ENCODE measurements at places on chromosomes 7 and 10. TPM values are rescaled to one million over a fixed set of nuclear protein-coding genes. Genes with fewer than 3 reads are reported as not detected.
A peak's percentile ranks its signal among the peaks of the same experiment; 100 is the strongest.

CYP17A1 gene
- polyA plus RNA-seq, result not detected

SUGCT gene
- polyA plus RNA-seq, result 13.6 TPM

NXPH1 gene
- polyA plus RNA-seq, result not detected

HNRNPH3 gene
- polyA plus RNA-seq, result 142 TPM

SLC18A3 gene
- polyA plus RNA-seq, result not detected

TLX1 gene
- 5.7 TPM for polyA plus RNA-seq

TMEM254 gene
- 9.6 TPM for polyA plus RNA-seq

MRC1 gene
- polyA plus RNA-seq, result 9.9 TPM

PPIA gene
- polyA plus RNA-seq, result 2,985 TPM

CLRN3 gene
- polyA plus RNA-seq, result 0.22 TPM

CNPY1 gene
- not detected for polyA plus RNA-seq

DNA sequence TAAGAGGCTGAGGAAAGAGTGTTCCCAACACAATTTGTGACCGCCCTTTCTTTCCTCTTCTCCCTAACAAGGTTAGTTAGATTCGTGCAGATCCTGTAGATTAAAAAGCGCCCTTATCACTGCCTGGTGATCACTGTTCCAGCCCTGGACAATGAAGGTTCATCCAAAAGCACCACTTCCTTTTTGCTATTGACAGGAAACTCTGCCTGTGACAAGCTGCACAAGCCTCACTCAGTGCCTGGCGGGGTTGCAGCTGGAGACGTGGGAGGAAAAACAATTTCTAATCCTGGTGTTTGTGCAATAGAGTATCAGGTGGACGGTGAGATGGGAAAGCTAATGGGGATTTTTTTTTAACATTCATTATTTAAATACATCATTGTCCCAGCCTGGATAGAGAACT is 105.9 kb upstream of the CAV2 start:
- peak overlapping the region; percentile 72 for H3K27ac ChIP-seq
- DNase-seq, result no peak
- H3K4me3 ChIP-seq, result no peak overlapping the region
- no peaks in the 10 kb centered on the region for H3K36me3 ChIP-seq
- no peaks in the 10 kb centered on the region for H3K27me3 ChIP-seq

- no peak overlapping the region for H3K4me3 ChIP-seq
- DNase-seq, result no peak
- no peaks in the 10 kb centered on the region for H3K27me3 ChIP-seq
- H3K36me3 ChIP-seq, result no peaks in the 10 kb centered on the region
- no peaks in the 10 kb centered on the region for H3K4me1 ChIP-seq
- no peak overlapping the region for H3K27ac ChIP-seq
Observed at GRCh38 chr7:31679574-31680305, 7.3 kb upstream of the PPP1R17 start.

- H3K36me3 ChIP-seq, result peaks cover 86% of the 10 kb centered on the region
- H3K4me1 ChIP-seq, result no peaks in the 10 kb centered on the region
- H3K4me3 ChIP-seq, result no peak overlapping the region
- no peak for DNase-seq
- H3K27me3 ChIP-seq, result no peaks in the 10 kb centered on the region
Observed at GRCh38 chr10:98425511-98426352, 10.8 kb upstream of the PYROXD2 start.

DNA sequence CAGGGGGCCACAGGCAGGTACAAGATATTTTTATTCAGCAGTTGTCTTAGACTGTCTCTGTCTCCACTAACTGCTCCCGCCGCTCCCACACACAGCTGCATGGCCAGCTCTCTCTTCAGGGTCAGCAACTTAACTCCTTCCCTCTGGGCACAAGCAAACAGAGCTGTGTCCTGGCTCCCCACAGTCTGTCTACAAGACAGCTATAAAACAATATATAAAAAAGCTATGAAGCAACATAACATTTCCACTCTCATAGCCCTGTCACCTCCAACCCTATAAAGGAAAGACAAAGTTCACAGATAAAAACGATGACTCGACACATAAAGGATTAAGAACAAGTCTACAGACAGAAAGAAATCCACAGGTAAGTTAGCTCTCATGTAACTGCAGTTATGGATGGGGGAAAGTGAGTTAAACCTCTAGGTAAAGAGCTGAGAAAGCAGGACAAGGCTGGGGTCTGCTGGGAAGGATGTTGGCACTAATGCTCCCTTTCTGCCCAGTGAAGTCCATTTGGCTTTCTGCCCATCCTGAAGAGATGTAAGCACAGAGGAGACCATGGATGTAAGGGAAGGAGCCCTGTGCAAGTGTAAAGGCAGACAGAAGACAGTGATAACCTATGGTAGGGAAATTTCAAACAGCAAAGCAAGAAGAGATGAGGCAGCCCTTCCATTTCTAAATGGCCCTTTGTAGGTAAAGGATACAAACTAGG is 27.0 kb downstream of the RAPGEF5 start:
- no peaks in the 10 kb centered on the region for H3K36me3 ChIP-seq
- no peak overlapping the region for H3K27ac ChIP-seq
- DNase-seq, result no peak
- H3K27me3 ChIP-seq, result no peaks in the 10 kb centered on the region

- H3K36me3 ChIP-seq, result no peaks in the 10 kb centered on the region
- no peak overlapping the region for H3K4me3 ChIP-seq
- H3K4me1 ChIP-seq, result no peaks in the 10 kb centered on the region
- no peak overlapping the region for H3K27ac ChIP-seq
Observed at GRCh38 chr7:127239814-127240213, 12.9 kb downstream of the GRM8 start.

DNA sequence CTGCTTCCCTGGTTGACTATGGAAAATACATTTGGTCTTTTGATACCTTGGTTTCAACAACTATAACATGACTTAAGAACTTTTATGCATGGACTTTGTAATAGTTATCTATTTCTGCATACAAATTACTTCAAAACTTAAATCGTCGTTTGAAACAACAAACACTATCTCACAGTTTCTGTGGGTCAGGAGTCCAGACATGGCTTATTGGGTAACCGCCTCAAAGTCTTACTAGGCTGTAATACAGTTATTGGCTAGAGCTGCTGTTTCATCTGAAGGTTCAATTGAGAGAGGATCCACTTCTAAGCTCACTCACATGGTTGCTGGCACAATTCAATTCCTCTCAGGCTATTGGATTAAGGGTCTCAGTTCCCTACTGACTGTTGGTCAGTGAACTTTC is 135.1 kb downstream of the LYZL1 start:
- no peaks in the 10 kb centered on the region for H3K4me1 ChIP-seq
- no peak overlapping the region for H3K27ac ChIP-seq
- no peaks in the 10 kb centered on the region for H3K27me3 ChIP-seq

- H3K36me3 ChIP-seq, result no peaks in the 10 kb centered on the region
- DNase-seq, result no peak
- H3K4me1 ChIP-seq, result peaks cover 3% of the 10 kb centered on the region
- no peak overlapping the region for H3K4me3 ChIP-seq
- no peak overlapping the region for H3K27ac ChIP-seq
Observed at GRCh38 chr10:8088504-8088903, 34.0 kb downstream of the GATA3 start.

GRCh38 chr10:95513008-95513589 is 48.1 kb downstream of the SORBS1 start:
- H3K36me3 ChIP-seq, result no peaks in the 10 kb centered on the region
- H3K27me3 ChIP-seq, result no peaks in the 10 kb centered on the region
- no peak overlapping the region for H3K27ac ChIP-seq

DNA sequence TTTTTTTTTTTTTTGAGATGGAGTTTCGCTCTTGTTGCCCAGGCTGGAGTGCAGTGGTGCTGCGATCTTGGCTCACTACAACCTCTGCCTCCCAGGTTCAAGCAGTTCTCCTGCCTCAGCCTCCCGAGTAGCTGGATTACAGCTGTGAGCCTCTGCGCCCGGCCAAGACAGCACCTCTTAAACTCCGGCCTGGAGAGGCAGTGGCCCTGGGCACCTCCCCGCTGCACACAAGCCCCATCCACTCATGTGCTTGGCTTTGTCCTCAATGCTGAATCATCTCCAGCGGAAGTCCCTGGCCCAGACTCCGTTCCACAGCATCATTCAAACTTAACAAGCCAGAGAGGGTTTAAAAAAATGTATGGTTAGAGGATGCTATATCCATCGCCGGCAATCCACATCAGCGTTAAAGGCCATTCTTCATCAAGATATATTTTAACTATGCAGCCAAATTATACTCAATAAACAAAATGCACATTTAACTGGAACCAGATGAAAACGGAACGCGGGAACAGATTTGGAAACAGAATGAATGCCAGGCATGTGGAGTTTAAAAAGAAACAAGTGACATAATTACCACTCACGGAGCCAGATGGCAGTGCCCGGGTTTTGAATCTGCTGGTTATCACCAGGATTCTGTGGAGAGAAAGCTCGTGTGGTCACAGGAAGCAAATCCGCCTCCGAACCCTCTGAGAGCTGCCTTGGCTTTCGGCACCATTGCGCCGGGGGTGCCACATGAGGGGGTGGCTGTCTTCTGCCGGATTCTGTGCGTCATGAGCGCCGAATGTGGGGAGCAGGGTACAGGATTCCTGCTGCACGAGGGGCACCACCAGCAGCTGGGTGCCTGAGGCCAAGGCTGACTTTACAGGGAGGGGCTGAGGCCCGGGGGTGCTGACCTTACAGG is 45.6 kb upstream of the CFAP46 start:
- H3K27me3 ChIP-seq, result no peaks in the 10 kb centered on the region
- DNase-seq, result peak; percentile 64
- H3K4me3 ChIP-seq, result no peak overlapping the region

DNA sequence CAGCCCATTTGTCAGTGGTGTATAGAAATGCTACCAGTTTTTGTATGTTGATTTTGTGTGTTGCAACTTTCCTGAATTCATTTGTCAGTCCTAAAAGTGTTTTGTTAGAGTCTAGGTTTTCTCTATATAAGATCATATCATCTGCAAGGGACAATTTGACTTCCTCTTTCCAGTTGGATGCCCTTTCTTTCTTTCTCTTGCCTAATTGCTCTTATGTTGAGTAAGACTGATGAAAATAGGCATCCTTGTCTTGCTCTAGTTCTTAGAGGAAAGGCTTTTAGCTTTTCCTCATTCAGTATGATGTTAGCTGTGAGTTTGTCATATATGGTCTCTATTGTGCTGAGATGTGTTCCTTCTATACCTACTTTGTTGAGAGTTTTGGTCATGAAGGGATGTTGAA is 161.7 kb upstream of the TPK1 start:
- DNase-seq, result no peak
- H3K27me3 ChIP-seq, result no peaks in the 10 kb centered on the region
- no peaks in the 10 kb centered on the region for H3K36me3 ChIP-seq
- no peaks in the 10 kb centered on the region for H3K4me1 ChIP-seq
- no peak overlapping the region for H3K27ac ChIP-seq
- no peak overlapping the region for H3K4me3 ChIP-seq

GRCh38 chr10:13938950-13939349 is 352.2 kb downstream of the PRPF18 start:
- peak overlapping the region; percentile 36 for H3K27ac ChIP-seq
- no peak overlapping the region for H3K4me3 ChIP-seq
- H3K27me3 ChIP-seq, result no peaks in the 10 kb centered on the region
- H3K4me1 ChIP-seq, result no peaks in the 10 kb centered on the region

- no peaks in the 10 kb centered on the region for H3K27me3 ChIP-seq
- H3K36me3 ChIP-seq, result no peaks in the 10 kb centered on the region
- no peak overlapping the region for H3K27ac ChIP-seq
- no peaks in the 10 kb centered on the region for H3K4me1 ChIP-seq
- H3K4me3 ChIP-seq, result no peak overlapping the region
Observed at GRCh38 chr10:127119936-127120335, 76.5 kb downstream of the INSYN2A start.

DNA sequence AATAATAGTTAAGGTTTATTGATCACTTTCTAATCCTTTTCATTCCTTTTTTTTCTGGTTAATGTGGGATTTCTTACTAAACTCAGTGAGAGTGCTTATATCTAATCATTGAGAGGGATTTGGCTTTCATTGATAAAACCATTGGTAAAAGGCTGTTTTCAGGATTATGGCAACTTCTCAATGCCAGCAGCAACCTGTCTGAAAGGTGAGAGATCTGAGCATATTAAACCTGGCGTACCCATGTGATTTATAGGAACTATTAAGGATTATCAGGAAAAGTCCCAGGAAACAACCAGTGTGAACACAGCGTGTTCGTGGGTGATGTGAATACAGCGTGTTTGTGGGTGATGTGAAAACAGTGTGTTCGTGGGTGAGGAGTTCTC is 65.9 kb downstream of the PDIA4 start:
- no peak for DNase-seq
- peak overlapping the region; percentile 48 for H3K4me3 ChIP-seq
- no peak overlapping the region for H3K27ac ChIP-seq
- H3K27me3 ChIP-seq, result no peaks in the 10 kb centered on the region
- peaks cover 31% of the 10 kb centered on the region for H3K4me1 ChIP-seq

- peak overlapping the region; percentile 92 for H3K4me3 ChIP-seq
- H3K27me3 ChIP-seq, result no peaks in the 10 kb centered on the region
- H3K27ac ChIP-seq, result no peak overlapping the region
Observed at GRCh38 chr7:44201813-44202212, 1.0 kb downstream of the YKT6 start.

DNA sequence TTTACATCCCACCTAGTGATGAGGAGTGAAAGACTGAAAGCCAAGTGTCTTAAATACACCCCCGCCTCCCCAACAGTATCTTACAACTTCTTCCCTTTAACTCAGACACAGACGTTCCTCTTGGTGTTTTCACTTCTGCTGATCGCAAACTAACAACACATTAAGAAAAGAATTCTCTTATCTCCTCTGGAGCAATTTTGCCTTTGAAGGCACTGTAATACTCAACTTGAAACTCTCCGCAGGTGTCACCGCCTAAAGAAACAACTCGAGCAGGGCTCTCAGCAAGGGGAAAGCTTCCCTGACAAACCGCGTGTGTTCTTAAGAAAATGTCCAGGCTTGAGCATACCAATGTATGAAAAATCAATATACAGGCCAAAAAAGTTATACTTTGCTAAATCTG is 452 bp downstream of the SEMA3C start:
- peaks cover 15% of the 10 kb centered on the region for H3K4me1 ChIP-seq
- peak overlapping the region; percentile 48 for H3K4me3 ChIP-seq
- DNase-seq, result no peak
- H3K27ac ChIP-seq, result peak overlapping the region; percentile 51
- H3K27me3 ChIP-seq, result peaks cover 38% of the 10 kb centered on the region

GRCh38 chr7:124444696-124445480 is 320.7 kb downstream of the GPR37 start:
- DNase-seq, result no peak
- no peaks in the 10 kb centered on the region for H3K4me1 ChIP-seq
- no peak overlapping the region for H3K27ac ChIP-seq
- no peaks in the 10 kb centered on the region for H3K36me3 ChIP-seq
- H3K27me3 ChIP-seq, result no peaks in the 10 kb centered on the region
- H3K4me3 ChIP-seq, result no peak overlapping the region

DNA sequence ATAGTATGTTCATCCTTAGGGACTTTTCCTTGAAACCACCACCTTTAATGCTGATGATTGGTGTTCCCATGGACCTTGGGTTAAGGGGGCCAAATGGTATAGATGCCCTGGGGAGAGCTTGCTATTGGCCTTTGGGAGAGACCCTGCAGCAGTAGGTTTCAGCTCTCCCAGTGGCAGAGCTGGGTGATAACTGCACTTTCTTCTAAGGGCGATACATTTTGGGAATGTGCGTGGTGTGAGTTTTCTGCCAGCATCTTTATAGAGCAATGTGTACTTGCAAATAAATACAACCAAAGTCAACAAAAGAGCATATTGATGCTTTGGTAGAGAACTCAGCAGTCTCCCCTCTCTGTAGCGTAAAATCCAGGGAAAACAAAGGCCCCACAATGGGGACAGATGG is 404.1 kb downstream of the PAXIP1 start:
- H3K27me3 ChIP-seq, result no peaks in the 10 kb centered on the region
- no peak overlapping the region for H3K4me3 ChIP-seq
- DNase-seq, result no peak
- no peak overlapping the region for H3K27ac ChIP-seq

- H3K4me1 ChIP-seq, result peaks cover 3% of the 10 kb centered on the region
- H3K27me3 ChIP-seq, result no peaks in the 10 kb centered on the region
- no peaks in the 10 kb centered on the region for H3K36me3 ChIP-seq
- H3K4me3 ChIP-seq, result no peak overlapping the region
Observed at GRCh38 chr7:107993891-107994291, 9.1 kb downstream of the LAMB1 start.

Data from spleen (tissue), 13 donors.